ENCODE measurements at places on chromosomes 1 and 21.

GRCh38 chr1:198929111-198929604 is 290.3 kb downstream of the PTPRC start:
- DNase-seq: no peak

DNA sequence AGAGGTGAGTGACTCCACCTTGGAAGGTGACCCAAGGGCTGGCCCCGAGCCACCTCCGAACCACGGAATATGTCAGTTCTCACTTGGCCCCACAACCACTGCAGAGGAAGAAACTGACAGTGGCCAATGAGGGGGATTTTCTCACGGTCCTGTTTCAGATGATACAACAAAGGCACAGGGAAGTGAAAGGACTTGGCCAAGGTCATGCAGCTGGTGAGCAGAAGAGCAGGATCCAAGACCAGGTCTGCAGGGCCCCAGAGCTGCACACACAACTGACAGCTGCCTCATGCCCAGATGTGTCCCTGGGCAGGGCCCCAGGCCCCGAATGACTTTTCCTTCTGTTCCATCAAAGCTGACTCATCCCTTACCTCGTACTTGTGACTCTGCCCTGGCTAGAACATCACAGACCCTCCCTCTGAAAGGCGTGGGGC is 25.8 kb upstream of the EVA1B start:
- no peak for DNase-seq

DNA sequence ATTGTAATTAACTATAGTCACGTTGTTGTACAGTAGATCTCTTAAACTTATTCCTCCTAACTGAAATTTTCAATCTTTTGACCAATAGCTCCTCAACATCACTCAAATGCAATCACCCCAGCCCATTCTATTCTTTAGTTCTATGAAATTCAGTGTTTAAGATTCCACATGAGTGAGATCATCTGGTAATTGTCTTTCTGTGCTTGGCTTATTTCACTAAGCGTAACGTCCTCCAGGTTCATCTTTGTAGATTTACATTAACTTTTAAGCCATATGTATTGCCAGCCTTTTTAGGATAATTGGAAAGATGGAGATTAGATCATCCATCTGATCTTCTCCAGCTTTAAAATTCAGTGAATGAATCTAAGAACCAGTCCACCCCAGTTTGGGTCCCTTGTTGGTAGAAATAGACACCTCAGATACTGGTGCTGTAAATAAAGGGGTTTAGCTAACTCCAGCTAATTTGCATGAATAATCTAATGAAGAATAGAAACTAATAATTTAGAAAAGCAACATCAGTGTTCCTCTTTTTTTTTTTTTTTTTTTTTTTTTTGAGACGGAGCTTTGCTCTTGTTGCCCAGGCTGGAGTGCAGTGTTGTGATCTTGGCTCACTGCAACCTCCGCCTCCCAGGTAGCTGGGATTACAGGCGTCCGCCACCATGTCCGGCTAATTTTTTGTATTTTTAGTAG is 7.0 kb downstream of the S100A10 start:
- no peak for DNase-seq

DNA sequence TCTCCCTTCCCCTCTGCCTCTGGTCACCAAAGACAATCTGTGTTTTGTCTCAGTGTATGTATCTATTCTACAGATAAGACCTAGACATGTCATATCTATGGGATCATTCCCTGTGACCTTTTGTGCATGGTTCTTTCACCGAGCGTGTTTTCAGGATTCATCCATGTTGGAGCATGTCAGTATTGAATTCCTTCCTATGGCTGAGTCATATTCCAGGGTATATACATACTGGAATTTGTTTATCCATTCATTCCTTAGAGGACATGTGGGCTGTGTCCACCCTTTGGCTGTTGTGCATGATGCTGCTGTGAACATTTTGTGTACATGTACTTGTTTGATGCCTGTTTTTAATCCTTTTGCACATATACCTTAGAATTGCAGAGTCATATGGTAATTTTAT is 69.9 kb downstream of the NFASC start:
- no peak for DNase-seq

DNA sequence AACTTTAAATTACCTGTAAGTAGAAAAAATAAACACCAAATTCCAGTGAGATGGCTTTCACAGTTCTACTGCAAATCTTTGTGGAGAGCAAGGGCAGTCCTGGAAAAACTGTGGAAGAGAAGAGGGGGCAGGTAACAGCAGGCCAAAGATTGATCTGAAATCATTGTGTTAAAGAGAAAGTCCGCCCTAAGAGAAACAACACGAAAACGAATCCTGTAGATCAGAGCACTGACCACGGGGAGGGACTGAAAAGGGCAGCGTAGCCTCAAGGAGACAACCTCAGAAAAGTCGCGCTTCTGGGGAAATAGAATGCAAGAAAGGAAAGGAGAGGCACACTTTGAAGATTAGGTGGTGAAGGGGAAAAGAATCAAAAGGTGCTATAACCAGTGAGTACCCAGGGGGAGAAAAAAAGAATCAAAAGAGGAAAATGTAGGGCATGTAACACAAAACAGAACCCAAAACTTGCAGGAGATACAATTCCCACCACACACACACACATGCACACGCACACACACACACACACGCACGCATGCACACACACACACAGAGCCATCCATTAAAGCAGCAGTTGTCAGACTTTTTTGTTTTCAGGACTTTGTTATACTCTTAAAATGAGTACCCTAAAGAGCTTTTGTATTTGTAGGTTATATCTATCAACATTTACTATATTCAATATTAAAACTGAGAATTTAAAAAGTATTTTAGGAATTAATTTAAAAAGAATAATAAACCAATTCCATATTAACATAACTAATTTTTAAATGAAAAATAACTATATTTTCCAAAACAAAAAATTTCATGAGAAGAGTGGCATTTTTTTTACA is 28.0 kb upstream of the KLF17 start:
- DNase-seq: no peak

DNA sequence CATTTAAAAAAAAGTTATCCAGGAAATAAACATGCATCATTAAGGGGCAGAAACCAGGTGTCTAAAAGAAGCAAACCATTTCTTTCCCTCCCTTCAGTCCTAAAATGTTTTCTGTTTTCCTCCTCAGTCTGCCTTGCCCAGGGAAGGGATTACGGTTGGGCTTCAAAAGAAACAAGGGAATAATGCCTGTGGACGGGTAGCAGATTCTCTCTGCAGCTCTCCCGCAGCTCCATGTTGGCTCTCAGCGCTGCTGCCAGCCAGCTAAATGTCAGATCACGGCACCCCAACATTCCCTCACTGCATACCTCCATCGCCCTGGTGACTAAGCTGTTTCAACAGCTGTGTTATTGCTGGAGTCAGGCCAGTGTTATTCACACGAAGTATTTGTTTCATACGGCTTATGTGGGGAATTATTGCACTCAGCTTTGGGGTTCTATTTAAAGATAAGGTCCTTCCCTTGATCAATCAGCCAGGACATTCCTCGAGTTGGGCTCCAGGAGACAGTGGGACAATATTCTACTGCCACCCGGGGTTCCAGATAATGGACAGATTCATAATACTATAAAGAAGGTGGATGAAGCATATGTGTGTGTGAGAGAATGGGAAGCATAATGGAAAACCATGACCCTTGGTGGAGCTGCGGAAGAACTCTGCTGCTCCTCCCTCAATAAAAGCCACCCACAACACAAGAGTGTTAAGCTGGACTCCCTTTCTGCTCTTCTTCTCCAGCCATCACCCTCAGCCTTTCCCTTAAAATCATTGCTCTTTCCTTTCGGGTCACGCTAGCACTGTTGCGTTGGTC is 58.2 kb downstream of the WLS start:
- DNase-seq: no peak

DNA sequence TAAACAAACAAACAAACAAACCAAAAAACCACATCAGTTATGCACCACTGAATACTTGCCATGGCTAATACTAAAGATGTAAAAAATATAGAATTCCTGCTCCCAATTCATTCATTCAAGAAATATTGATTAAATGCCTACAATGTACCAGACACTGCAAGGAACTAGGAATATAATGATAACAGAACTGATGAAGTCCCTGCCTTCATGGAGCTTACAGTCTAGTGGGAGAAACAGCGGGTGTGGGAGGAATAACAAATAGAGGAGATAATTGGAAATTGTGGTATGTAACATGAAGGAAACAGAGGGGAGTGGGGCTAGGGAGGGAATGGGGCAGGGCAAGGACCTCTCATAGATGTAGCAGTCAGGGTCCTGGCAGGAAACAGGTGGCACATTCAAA is 58.6 kb upstream of the NBL1 start:
- no peak for DNase-seq

- no peak for DNase-seq
These were observed 321.9 kb downstream of the SETD4 start for GRCh38 chr21:35738347-35738961.
